Smooth muscle cell of the coronary artery (primary cell): ENCODE measurements at places on chromosomes 3 and 15. TPM values are rescaled to one million over a fixed set of nuclear protein-coding genes. Genes with fewer than 3 reads are reported as not detected.

SLC51B gene
- not detected in 2 replicates for total RNA-seq

WDR48 gene
- total RNA-seq = 27.3 and 39.7 TPM in 2 replicates

NAA50 gene
- total RNA-seq = 120 and 133 TPM in 2 replicates

MKRN3 gene
- total RNA-seq = 0.90 and 1.4 TPM in 2 replicates

C3orf20 gene
- total RNA-seq = under 0.01 TPM in 1 of 2 replicates, not detected in the other

GOLGA8R gene
- total RNA-seq = 1.2 and 2.8 TPM in 2 replicates

ASB14 gene
- 0.12 TPM in 1 of 2 replicates, not detected in the other for total RNA-seq

SLC22A13 gene
- 0.15 and 0.94 TPM in 2 replicates for total RNA-seq

EPHA3 gene
- under 0.01 and 2.2 TPM in 2 replicates for total RNA-seq

PLA2G4D gene
- total RNA-seq = not detected in 2 replicates

IL5RA gene
- total RNA-seq = not detected in 2 replicates

SGO1 gene
- total RNA-seq = 1.7 TPM in 1 of 2 replicates, not detected in the other

RNF168 gene
- total RNA-seq = 18.4 and 22.5 TPM in 2 replicates

STRA6 gene
- total RNA-seq = 26.2 TPM in 1 of 2 replicates, not detected in the other

CLDN18 gene
- total RNA-seq = not detected in 2 replicates

GOLGA6A gene
- not detected in 2 replicates for total RNA-seq
